NCI-H2227 treated with DMSO at 0.1 percent for 48 hours (cell line): ENCODE measurements at places on chromosomes 1 and 21.
A peak's percentile ranks its signal among the peaks of the same experiment; 100 is the strongest.

- DNase-seq: no peak
Observed at GRCh38 chr1:230230948-230231773, 164.1 kb downstream of the GALNT2 start.

- no peak for DNase-seq
Observed at GRCh38 chr1:154733621-154734020, 125.6 kb upstream of the ADAR start.

DNA sequence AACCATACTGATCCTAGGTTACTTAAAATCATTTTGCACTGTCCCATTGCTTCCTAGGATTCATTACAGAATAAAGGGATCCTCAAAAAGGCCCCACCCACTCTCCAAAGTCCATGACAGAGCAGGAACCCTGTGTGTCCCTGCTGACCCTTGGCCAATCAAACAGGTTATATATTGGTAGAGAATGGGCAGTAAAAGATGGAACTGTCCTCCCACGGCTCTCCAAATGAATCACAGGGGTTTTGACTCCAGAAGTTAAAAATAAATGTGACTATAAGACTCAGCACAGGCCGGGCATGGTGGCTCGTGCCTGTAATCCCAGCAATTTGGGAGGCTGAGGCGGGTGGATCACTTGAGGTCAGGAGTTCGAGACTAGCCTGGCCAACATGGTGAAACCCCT is 65.5 kb downstream of the ACOT7 start:
- DNase-seq: no peak

GRCh38 chr1:9573723-9574122 is 15.0 kb upstream of the TMEM201 start:
- DNase-seq: peak; percentile 20

DNA sequence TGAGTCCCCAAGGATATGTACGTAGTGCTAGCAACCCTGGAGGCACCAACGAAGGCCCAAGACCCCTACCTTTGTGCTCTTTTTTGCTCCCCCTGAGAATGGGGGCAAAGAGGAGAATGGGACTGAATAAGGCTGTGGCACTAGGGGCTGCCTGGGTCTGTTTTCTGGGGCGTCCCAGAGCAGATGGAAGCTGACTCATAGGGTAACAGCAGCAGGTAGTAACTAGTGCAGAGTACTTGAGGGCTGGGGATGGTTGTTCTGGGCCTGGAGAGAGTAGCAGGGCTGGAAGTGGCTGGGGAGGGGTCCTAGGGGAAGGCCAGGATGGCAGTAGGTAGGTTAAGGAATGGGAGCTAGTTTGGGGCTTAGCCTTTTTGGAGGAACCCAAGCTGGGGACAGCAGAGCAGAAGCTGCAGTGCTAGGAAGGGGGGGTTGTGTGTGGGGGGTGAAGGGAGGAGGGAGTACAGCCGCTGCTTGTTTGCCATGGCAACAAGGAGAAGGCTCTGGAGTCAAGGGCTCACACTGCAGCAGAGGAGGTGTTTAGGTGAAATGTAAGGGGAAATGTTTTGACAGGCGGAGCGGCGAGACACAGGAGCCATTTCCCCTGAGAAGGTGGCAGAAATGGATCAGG is 1.8 kb downstream of the NCDN start:
- DNase-seq: peak; percentile 61

- no peak for DNase-seq
Observed at GRCh38 chr1:63127376-63127775, 195.0 kb upstream of the FOXD3 start.

DNA sequence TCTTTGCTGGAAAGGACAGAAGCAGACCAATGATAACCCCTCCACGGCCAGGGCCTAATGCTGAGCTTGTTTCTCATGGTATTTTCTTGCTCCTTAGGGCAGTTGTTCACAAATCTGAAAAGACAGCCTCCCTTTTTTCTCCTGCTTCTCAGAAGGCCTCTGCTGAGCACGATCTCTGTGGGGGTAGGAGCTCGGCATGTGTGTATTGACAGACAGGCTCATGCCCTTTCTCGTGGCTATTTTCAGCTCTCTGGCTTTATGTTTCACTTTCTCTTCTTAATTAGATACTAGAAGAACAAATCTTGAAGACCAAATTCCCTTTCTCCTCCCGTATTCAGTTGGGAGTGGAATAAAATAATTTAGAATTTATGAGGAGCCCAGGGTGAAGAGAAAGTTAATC is 768 bp upstream of the RIIAD1 start:
- DNase-seq: no peak

DNA sequence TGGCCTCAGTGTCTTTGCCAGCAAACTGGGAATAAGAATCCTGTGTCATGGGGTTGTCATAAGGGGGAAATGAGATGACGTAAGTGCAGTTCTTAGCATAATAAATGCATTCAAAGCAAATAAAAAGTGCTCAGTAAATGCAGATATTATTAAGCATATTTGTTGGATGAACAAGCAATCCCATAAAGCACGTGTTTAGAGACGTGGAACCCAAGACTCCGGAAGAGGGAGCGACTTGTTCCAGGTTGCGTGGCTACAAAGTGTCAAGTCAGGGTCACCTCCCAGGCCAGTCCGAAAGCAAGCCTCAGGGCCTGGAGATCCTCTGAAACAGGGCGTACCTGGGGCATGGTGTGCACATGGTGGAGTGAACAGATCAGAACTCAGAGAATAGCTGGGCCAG is 58.0 kb upstream of the LAPTM5 start:
- DNase-seq: no peak

GRCh38 chr1:41677620-41678019 is 193.1 kb upstream of the EDN2 start:
- DNase-seq: no peak

DNA sequence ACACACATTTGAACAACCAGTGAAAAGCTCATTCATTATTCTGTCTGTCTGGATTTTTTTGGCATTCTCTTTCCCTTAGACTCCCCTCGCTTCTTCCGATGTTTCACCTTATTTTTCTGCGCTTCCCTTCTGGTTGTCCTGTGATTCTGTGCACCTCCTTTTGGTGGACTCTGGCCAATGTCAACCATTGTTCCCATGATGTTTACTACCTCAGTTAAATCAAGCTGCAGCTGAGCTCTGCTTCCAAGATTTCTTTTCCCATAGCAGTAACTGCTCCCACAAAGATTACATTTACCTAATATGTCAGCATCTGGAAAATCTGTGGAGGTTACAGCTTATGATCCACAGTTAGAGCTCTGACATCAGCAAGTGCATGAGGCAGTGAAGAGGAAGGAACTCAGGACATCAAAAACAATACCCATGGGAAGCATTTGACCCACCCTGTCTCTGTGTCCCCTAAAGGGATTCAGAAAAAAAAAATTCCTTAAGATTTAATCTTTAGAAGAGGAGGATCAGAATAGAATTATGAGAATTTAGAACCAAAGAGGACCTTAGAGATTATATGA is 69.9 kb upstream of the ADAMTS5 start:
- DNase-seq: no peak

DNA sequence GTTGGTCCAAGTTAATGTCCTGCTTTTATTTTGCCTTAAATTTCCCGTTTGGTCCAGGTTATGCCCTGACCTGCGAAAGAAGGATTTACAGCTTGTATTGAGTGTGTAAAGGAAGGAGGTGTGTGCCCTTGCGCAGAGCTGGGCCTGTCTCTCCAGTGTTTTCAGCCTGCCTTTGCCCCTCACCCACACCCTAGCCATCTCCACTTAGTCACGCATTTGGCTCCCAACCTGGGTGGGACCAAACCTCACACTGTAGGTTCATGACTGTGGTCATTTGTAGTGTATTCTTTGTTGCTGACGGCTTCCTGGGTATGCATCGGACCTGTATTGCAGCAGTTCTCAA is 572 bp upstream of the SRSF10 start:
- peak; percentile 86 for DNase-seq

GRCh38 chr1:206495011-206495461 is 12.3 kb upstream of the RASSF5 start:
- no peak for DNase-seq

GRCh38 chr1:39592069-39592468 is 15.5 kb upstream of the PABPC4 start:
- DNase-seq: no peak

- no peak for DNase-seq
Observed at GRCh38 chr1:172549621-172550280, 16.8 kb downstream of the SUCO start.

DNA sequence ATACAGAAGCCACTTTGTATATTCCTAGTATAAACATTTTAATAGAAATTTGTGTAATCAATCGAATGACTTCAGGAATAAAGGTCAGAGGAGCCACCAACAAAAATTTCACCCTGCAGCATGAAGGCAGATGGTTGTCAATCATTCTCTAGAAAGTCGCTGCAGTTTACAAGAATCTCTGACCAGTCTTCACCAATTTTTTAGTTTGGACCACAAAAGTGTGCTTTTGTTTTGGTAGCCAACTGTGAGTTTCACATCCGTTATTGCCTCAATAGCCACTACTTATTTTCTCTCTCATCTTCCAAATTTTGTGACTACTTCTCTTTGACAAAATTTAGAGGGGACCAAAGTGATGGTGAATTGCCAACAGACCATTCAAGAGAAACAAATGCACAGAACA is 1155.6 kb downstream of the AMY1C start:
- no peak for DNase-seq

- DNase-seq: peak; percentile 72
Observed at GRCh38 chr1:202710070-202711045, at the start of gene SYT2. TSS of gene SYT2 (minus strand) at chr1:202710454. CDS start at chr1:202605772, 104,682 bp downstream.

DNA sequence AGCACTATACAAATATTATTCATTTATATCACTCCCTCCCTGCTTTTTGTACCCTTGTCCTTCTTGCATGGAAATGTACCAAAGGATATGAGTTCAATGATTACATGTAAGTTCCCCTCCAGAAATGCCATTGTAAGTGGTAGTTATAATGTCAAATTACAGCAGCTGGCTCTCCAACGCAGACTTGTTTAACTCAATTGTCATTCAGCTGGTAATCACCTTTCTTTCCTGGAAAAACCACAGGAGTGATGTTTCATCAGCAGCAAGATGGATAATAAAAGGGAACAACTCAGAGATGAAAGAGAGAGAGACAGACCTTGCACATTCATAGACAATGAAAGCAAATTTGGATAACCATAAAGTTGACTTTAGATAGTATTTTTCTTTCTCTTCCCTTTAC is 578.6 kb upstream of the PBX1 start:
- peak; percentile 65 for DNase-seq

GRCh38 chr21:45965084-45965809 is 16.3 kb upstream of the COL6A1 start:
- DNase-seq: no peak

DNA sequence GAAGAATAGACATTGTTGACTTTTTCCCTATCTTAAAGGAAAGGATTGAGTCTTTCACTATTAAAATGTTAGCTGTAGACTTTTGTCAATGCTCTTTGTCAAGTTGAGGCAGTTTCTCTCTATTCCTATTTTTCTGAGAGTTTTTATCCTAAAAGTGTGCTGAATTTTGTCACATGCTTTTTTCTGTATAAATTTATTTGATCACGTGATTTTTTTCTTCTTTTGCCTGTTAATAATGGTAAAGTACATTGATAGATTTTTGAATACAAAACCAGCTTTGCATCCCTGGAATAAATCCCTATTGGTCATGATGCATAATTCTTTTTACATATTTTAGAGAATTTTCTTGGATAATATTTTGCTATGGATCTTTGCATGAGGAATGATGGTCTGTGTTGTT is 60.1 kb downstream of the DNAH14 start:
- no peak for DNase-seq

- no peak for DNase-seq
Observed at GRCh38 chr1:166272851-166273250, 106.0 kb upstream of the FAM78B start.

GRCh38 chr1:26702680-26703038 is 6.8 kb downstream of the ARID1A start:
- DNase-seq: no peak

GRCh38 chr1:231841616-231842344 is 215.2 kb downstream of the DISC1 start:
- DNase-seq: no peak

GRCh38 chr1:23916209-23917131 is 3.3 kb upstream of the CNR2 start:
- peak; percentile 47 for DNase-seq

- no peak for DNase-seq
Observed at GRCh38 chr21:40797891-40798290, 49.1 kb downstream of the DSCAM start.

- no peak for DNase-seq
Observed at GRCh38 chr1:18716785-18717678, 86.4 kb downstream of the PAX7 start.

- no peak for DNase-seq
Observed at GRCh38 chr1:27455139-27455811, 34.7 kb downstream of the WASF2 start.

DNA sequence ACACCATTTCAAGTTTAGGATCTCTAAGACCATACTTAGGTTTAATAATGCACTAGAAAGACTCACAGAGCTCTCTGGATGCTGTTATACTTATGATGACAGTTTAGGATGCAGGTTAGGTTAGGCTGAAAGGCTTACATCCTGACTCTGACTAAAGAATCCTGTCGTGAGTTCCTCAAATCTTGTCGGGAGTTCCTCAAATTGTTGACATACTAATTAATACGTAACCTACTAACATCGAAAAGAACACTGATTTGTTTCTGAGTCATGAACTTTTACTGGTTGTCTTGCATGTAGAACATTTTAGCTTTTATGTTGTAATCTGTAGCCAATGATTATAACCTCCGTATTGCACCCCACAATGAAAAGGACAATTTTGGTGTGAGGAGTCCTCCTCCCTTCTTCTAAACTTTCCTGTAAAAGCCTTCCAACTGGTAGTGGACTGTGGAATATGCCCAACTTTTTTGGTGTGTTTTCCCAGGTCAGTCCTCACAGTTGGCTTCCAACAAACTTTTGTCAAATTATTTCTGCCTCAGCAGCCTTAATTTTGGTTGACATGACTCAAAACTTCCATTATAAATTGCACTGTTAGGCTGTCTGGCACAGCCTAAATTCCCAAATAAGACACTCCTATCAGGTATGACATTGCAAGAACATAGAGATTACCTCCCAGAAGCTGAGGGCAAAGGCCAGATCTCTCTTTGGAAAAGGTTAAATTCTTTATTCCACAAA is 107.9 kb upstream of the PALMD start:
- no peak for DNase-seq

DNA sequence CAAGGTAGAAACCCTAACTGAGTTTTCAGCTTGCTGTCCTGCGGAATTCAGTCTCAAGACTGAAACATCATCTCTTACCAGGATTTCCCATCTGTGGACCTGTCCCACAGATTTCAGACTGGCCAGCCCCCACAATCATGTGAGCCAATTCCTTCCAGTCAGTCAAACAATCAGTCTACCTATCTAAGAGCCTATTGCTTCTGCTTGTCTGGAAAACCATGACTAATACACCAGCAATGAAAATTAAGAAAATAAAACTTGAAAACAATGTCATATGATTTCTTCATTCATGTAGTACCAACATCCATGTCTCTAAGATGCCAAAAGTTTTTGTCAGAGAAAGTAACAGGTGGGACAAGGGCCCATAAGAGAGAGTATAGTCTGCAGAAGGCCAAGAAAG is 57.6 kb upstream of the CRB1 start:
- no peak for DNase-seq

GRCh38 chr1:42658877-42659337 is 684 bp downstream of the PPIH start:
- no peak for DNase-seq

DNA sequence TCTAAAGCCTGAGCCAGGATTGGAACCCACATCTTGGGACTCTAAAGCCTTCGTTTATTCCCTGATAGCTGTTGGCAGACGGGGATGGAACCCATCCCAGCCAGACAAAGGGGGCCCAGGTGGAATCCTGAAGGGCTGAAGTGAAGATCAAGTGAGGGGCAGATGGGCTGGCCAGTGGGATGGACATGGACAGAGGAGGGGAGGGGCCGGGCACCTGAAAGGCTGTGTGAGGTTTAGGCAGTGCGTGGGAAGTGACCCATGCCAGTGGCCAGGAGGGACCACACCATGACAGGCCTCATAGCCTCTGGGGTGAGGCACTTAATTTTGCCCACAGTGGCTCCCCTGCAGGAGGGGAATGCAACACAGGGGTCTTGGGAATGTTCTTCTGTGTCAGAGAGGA is 44.6 kb upstream of the DMRTB1 start:
- no peak for DNase-seq
